ENCODE measurements at places on chromosomes 3 and 15.

DNA sequence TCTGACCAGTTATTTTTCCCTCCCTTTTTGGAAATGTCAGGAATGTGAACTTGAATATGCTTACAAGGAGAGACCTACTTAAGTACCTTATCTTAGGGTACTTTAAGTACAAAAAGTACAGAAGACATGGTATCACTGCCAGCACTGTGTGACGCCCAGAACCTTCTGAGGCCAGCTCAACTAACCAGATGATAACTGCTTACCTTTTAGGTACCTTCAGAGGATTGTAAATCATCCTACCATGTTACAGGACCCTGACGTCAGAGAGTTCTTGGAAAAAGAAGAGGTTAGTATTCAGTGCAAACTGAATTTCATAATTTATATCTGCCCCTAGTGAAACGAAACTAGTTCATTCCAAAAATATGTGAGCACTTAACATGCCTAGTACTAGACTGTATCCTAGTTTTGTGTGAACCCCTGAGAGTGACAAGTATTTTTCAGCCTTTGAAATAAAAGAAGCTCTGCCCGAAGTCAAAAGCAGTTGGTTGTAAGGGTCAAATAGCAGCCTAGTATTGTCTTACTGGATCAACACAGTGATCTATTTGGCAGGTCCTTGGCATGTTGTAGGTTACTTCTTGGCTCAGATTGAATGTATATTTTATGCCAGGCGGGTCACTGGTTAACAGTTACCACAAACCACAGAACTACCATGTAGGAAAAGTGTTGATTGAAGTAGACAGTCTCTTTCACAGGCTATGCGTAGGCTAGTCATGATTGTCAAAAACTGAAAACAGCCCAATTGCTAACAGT lies 23.8 kb upstream of the SNX22 start:
- no peak for DNase-seq

GRCh38 chr3:65532215-65532614 lies 506.5 kb downstream of the MAGI1 start:
- no peak for DNase-seq

DNA sequence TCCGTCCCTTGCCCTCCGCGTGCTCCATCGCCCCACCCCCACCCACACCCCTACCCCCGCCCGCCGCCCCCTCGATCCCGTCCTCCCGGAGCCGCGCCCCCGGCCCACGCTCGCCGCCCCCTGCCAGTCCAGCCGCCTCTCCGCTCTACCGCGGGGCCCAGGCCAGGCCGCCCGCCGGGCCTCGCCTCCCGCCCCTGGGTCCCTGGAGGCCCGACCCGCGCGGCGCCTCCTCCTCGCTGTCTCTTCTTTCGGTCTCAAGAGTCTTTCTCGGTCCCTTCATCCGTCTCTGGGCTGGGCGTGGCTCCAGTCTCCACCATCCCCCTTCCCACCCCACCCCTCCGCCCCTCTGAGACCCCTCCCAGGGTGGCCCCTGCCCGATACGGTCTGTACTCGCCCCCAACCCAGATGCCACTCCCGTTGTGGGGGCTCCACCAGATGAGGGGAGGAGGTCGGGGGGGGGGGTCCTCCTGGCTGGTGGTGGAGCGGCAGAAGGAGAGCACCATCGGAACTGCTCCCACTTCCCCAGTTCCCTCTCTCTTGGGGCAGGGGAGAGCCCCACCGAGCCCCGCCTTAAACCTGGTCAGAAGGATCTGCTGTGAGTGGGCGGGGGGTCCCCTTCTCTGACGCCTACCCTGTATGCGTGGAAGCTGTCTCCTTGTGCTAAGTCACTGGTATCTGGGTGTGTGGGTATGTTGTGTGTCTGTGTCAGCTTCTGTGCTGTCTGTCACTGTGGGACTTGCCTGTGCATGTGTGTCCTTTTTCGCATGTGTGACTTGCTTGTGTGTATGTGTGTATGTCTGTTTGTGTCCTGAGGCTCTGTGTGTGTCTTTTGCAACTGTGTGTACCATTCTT lies 1.0 kb downstream of the PRKCD start:
- DNase-seq: no peak

- no peak for DNase-seq
Measured at GRCh38 chr3:117192888-117193287, 483.3 kb downstream of the TUSC7 start.

DNA sequence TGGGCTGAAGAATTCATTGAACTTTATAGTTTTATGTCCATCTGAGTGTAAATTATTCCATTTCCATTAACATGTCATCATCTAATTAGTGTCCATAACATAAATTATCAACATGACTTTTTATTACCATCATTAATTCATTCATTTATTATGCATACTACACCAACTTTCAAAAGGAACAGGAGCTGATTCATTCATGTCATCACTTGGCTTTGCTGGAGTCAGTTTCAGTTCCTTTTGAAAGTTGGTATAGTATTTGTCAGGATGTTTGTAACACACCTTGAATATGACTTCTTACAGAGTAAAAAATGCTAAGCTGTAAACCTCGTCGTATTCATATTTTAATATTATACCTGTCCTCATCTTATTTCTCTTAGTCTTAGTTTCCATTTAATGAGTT lies 298.0 kb upstream of the RBMS3 start:
- DNase-seq: no peak

- no peak for DNase-seq
Measured at GRCh38 chr15:65947041-65947440, 77.8 kb downstream of the RAB11A start.

DNA sequence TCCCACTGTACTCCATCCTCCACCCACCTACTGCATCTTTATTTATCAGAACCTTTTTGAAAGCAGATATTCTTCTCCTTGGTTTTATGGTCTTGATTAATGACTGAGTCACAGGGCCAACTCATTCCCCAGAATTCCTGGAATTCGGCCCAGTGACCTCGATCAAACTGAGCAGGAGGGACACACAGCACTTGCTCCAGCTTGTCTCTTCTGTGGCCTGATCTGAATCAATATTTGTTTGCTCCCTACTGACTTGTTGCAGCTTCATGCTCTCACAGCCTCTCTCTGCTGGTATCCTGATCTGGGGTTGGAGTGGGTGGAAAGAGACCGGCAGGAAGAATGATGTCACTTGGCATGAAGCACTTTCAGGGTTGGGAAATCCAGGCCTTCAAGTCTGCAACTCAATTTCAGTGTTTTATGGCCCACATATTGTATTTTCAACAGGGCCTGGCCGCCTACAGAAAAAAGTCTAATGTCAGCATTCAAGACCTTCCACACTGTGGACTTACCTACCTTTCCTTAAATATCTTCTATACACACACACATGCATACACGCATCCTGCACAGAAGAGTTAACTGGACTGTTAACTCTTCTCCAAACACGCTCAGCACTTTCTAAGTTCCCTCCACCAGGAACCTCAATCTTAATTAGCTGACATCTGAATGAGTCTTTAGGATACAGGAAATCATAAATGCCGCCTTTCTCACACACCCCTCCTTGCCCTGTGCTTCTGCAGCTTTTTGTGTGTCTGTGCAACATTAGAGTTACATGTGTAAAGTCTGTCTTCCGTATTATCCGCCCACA lies 4.6 kb downstream of the ANXA2 start:
- no peak for DNase-seq

DNA sequence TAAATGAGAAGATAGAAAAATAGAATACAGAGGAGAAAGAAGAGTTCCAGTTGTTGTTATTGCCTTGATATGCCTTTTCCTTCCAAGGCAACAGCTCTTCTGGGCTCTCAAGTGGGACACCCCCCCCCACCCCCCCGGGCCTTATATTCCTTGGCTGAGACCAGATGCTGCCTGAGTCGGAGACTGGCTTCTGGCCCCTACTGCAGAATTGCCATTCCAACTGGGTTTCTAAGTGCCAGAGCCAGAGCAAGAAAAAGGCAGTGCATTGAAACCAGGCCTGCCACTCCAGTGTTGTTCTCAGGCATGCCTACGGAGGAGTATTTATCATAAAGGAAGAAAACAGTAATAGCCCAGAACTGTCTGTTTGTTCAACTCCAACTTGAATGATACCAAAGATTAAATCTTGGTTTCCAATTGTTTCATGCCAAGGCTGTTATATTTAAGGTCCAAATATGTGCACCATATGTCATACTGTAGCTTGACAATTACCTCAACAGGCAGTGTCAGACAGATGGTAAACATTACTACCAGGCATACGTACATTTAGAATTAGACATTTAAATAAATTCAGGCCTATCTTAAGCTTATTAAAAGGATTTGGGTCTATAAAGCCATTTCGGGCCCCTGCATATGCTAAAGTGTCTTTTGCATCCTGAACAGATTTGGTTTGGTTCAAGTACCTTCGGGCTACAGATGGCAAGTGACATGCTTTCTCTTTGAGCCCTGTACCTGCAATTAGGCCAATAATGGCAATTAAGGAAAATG lies 209.9 kb upstream of the SEMA6D start:
- no peak for DNase-seq

GRCh38 chr3:172646439-172647015 lies 64.3 kb downstream of the NCEH1 start:
- DNase-seq: no peak

DNA sequence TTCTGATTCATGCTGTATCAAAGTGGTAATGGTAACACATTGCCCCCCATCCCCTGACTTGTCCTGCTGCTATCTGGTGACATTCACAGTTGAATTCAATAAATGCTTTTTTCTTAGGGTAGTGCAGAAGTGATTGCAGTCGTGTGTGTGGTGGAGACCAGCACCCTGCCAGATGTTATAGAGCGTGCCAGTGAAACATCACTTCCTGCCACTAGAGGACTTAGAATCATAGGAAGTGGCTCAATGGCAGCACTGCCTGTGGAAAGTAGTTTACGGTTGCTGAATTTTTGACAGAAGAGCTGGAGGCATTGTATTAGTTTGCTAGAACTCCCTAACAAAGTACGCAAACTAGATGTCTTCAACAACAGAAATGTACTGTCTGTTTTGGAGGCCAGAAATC lies 37.4 kb upstream of the P2RY12 start:
- no peak for DNase-seq

GRCh38 chr3:64361962-64362735 lies 136.9 kb upstream of the PRICKLE2 start:
- no peak for DNase-seq

DNA sequence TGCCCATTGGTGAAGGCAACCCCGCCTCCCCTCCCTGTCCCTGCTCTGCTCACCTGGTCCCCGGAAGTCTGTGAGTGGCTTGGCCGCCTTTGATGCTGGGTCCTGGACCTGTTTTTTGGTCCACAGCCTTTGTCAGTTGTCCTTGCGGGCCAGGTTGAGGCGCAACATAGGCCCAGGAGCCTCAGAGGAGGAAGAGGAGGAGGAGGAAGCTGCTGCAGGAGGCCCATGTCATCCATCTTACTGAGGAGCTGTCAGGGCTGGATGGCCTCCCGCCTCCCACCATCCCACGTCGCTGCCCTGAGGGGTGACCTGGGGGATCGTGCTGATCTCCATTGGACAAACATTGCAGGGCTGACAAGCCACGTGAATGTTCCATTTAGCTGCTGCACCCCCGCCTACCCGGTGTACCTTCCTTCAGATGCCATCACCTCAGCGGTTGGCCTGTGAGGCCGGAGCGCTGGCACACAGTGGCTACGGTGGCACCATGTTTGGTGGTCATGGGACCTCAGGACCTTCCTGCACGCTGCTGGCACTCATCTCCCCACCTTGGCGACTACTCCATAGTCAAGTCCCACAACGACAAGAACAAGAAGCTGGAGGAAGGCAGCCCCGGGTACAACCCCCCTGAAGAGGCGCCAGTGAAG lies 106.3 kb downstream of the SMAD6 start:
- DNase-seq: no peak

- DNase-seq: no peak
Measured at GRCh38 chr3:156579427-156579851, 24.5 kb upstream of the SSR3 start.

- DNase-seq: no peak
Measured at GRCh38 chr3:27487383-27487782, 3.2 kb upstream of the SLC4A7 start.

GRCh38 chr3:21328711-21329390 lies 422.2 kb downstream of the ZNF385D start:
- DNase-seq: no peak

- no peak for DNase-seq
Measured at GRCh38 chr15:63446255-63446654, 58.1 kb upstream of the USP3 start.

- no peak for DNase-seq
Measured at GRCh38 chr3:31768479-31769125, 212.5 kb downstream of the OSBPL10 start.
